ENCODE measurements at places on chromosomes 4 and X. TPM values are rescaled to one million over a fixed set of nuclear protein-coding genes. Genes with fewer than 3 reads are reported as not detected.

The IL15 gene
- total RNA-seq, result 6.4 TPM

The BMPR1B gene
- 3.3 TPM for total RNA-seq

The PCDH7 gene
- total RNA-seq, result 15.5 TPM

The UGDH gene
- total RNA-seq, result 104 TPM

The SASH3 gene
- total RNA-seq, result 17.1 TPM

The BEND4 gene
- 0.23 TPM for total RNA-seq

- H3K4me1 ChIP-seq, result peaks cover 1% of the 10 kb centered on the region
- no peak for DNase-seq
- H3K4me3 ChIP-seq, result no peak overlapping the region
- no peaks in the 10 kb centered on the region for H3K36me3 ChIP-seq
- peaks cover 66% of the 10 kb centered on the region for H3K27me3 ChIP-seq
- no peak overlapping the region for H3K27ac ChIP-seq
Measured at GRCh38 chr4:1002631-1003251, 8.7 kb upstream of the FGFRL1 start.

DNA sequence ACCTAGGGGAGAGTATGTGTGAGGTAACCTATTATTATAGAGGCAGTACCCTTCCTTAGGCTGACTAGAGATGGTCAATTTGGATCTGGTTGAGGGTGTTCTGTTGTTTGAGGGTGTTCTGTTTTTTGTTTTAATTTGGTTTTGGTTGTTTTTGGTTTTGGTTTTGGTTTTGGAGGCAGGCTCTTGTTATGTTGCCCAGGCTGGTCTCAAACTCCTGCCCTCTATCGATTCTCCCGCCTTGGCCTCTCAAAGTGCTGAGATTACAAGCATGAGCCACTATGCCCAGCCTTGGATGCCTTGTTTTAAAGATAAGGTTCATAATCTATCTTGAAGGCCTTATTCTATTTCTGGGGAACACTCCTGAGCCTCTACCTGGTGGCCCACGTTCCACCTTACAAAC is 912 bp downstream of the CXorf65 start:
- no peaks in the 10 kb centered on the region for H3K27me3 ChIP-seq
- H3K27ac ChIP-seq, result no peak overlapping the region
- DNase-seq, result no peak
- no peaks in the 10 kb centered on the region for H3K36me3 ChIP-seq
- peaks cover 3% of the 10 kb centered on the region for H3K4me1 ChIP-seq

DNA sequence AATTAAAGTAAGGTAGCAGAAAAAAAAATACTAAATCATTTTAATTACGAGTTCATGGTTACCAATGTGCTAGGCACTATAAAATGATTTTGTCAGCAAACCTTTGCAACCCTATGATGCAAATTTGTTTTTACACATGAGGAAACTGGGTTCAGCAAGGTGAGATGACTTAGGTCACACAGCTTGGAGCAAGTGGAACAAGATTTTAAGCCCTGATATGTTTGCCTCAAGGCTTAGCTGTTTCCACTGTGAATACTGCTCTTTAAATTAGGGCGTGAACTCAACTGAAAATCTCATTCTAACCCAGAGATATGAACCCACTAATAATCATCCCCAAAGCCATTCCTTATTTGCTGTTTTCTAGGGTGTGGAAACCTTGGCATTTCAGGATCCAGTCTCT is 86.3 kb downstream of the CEP44 start:
- no peak for DNase-seq
- H3K27me3 ChIP-seq, result no peaks in the 10 kb centered on the region
- H3K4me1 ChIP-seq, result no peaks in the 10 kb centered on the region
- H3K4me3 ChIP-seq, result no peak overlapping the region
- no peaks in the 10 kb centered on the region for H3K36me3 ChIP-seq
- H3K27ac ChIP-seq, result no peak overlapping the region

- peak overlapping the region; percentile 73 for H3K27ac ChIP-seq
- H3K4me1 ChIP-seq, result peaks cover 18% of the 10 kb centered on the region
- no peaks in the 10 kb centered on the region for H3K27me3 ChIP-seq
- no peak for DNase-seq
- no peaks in the 10 kb centered on the region for H3K36me3 ChIP-seq
Measured at GRCh38 chr4:151408380-151408629, 671 bp upstream of the FHIP1A start.

- H3K4me3 ChIP-seq, result no peak overlapping the region
- H3K27me3 ChIP-seq, result peaks cover 3% of the 10 kb centered on the region
- no peaks in the 10 kb centered on the region for H3K4me1 ChIP-seq
- no peak overlapping the region for H3K27ac ChIP-seq
- H3K36me3 ChIP-seq, result no peaks in the 10 kb centered on the region
Measured at GRCh38 chr4:121943941-121944340, 7.9 kb downstream of the TRPC3 start.

DNA sequence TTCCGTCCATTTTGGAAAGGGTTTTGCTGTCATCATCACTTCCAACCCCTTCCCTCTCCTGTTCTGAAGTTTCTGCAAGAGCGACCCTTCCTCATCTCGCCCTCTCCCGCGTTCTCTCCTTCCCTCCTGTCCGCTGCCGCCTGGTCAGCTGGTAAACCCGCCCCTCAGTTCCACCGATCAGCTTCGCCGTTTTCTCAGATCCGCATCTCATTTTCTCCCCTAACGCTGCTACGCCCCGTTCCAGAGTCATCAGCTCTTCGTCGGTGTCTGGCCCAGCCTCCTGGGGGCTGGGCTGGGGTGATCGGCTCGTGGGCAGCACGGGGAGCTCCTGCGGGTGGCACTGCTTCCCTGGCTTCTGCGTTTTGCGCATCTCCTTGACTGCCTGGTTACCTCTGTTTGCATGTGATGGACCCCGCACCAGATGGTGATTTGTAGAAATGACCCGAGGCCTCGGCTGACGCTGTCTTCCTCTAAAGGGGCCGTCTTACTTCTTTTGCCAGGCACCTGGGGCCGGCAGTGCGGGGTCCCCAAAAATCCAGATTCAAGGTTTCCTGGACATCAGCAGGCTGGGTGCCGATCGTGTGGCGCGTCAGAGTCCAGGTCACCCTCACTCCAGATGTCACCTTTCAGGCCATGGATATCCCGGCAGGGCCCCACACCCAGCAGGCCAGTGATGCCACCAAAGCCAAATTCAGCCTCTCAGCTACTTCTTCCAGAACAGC is 13.4 kb downstream of the CTBP1 start:
- H3K36me3 ChIP-seq, result no peaks in the 10 kb centered on the region
- peak; percentile 66 for DNase-seq
- H3K27me3 ChIP-seq, result no peaks in the 10 kb centered on the region
- no peak overlapping the region for H3K4me3 ChIP-seq

DNA sequence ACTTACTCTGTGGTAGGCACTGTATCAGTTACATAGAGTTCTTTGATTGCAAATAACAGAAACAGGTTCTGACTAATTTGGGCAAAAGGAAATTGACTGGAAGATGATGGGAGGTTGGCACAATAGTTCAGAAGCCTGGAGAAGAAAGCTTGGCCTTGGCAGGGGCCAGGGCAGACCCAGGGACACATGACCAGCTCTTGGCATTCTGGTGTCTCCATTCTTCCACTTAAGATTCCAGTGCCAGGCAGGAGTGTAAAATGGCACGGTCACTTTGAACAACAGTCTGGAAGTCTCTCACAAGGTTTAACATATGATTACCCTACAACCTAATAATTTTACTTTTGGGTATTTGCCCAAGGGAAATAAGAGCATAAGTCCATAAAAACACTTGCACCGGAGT is 175.9 kb downstream of the BCOR start:
- no peak overlapping the region for H3K4me3 ChIP-seq
- H3K27ac ChIP-seq, result no peak overlapping the region
- no peaks in the 10 kb centered on the region for H3K4me1 ChIP-seq

DNA sequence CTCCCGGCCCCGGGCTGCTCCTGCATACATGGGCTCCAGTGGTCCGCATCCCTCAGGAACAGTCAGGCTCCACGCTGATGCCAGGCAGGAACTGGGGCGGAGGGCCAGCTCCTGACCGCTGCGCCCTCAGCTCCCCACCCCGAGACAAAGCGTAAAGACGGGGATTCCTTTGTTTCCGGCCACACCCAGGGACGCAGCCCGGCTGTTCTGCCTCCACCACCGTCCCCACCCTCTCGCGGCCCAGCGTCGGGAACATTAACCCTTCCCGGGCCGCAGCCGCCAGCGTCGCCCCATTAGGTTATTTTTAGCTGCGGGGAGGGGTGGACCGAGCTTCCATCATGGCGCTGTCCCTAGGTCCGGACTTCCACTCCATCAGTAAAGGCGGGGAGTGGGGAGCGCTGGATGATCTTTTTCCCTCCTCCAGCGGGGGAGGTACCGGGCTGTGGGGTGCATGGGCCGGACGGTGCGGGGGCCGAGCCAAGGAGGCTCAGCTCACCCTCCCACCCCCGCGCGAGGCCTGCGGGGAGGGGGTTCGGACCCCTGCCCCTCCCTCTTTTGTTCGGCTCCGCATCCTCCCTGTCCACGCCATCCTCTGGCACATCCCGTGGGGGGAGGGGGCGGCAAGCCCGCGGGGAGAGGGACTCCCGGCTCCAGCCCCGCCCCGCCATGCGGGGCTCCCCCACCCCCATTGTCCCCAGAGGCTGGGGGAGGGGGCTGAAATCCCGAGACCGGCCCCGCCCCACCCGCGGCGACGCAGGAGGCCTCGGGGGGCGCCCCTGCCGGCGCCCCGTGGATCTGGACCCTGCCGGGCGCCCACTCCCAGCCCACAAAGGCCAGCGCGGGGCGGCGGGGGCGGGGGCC is 5.3 kb downstream of the CRMP1 start:
- no peaks in the 10 kb centered on the region for H3K4me1 ChIP-seq
- H3K27me3 ChIP-seq, result peaks cover 88% of the 10 kb centered on the region
- peak overlapping the region; percentile 17 for H3K4me3 ChIP-seq
- H3K27ac ChIP-seq, result no peak overlapping the region
- no peaks in the 10 kb centered on the region for H3K36me3 ChIP-seq
- no peak for DNase-seq

DNA sequence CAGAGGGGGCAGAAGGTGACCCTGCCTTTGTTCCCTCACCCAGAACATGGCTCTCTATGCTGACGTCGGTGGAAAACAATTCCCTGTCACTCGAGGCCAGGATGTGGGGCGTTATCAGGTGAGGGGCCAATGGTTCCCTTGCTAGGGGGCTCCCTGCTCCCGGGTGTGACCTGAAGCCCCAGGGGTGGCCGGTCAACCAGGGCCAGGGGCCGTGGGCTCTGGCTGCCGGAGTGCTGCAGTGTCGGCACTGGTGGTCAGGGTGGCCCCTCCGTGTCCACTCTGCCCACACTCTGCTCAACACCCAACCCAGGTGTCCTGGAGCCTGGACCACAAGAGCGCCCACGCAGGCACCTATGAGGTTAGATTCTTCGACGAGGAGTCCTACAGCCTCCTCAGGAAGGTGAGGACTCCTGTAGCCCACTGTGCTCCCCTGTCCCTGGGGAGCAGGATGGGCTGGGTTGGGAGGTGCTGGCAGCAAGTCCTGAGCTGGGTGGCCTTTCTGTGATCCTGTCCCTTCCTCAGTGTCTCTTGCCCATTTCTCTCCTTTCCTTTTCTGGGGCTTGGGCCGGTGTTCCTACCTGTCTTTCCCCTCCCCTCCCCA is 3.0 kb downstream of the SSR4 start:
- no peak overlapping the region for H3K27ac ChIP-seq
- DNase-seq, result no peak
- no peak overlapping the region for H3K4me3 ChIP-seq

GRCh38 chr4:7645956-7646355 is 211.2 kb upstream of the PSAPL1 start:
- no peaks in the 10 kb centered on the region for H3K36me3 ChIP-seq
- no peak overlapping the region for H3K27ac ChIP-seq
- H3K4me3 ChIP-seq, result peak overlapping the region; percentile 2
- H3K4me1 ChIP-seq, result no peaks in the 10 kb centered on the region
- DNase-seq, result no peak
- peaks cover 12% of the 10 kb centered on the region for H3K27me3 ChIP-seq

DNA sequence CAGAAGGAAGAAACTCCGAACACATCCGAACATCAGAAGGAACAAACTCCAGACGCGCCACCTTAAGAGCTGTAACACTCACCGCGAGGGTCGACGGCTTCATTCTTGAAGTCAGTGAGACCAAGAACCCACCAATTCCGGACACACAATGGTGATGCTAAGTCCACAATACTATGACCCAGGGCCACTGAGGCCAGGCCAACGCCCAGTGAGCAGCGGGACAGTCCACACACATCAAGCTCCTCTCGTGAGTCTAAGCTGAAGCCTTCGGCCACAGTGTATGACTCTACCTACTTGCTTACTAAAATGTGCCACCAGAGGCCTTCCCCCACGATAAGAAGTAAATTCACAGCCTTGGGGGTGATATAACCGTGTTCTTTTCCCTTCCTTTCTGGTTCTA is 10.2 kb upstream of the CDKN2AIP start:
- no peaks in the 10 kb centered on the region for H3K4me1 ChIP-seq
- no peak for DNase-seq
- H3K4me3 ChIP-seq, result no peak overlapping the region
- H3K27me3 ChIP-seq, result no peaks in the 10 kb centered on the region

GRCh38 chrX:2577844-2578466 is 77.2 kb upstream of the DHRSX start:
- no peak for DNase-seq
- H3K36me3 ChIP-seq, result no peaks in the 10 kb centered on the region
- no peak overlapping the region for H3K27ac ChIP-seq
- H3K27me3 ChIP-seq, result peaks cover 8% of the 10 kb centered on the region
- H3K4me1 ChIP-seq, result no peaks in the 10 kb centered on the region

- no peak for DNase-seq
- H3K4me1 ChIP-seq, result peaks cover 18% of the 10 kb centered on the region
- H3K27me3 ChIP-seq, result peaks cover 10% of the 10 kb centered on the region
- H3K4me3 ChIP-seq, result peak overlapping the region; percentile 84
- peak overlapping the region; percentile 92 for H3K27ac ChIP-seq
Measured at GRCh38 chr4:169268951-169269760, 1.6 kb downstream of the SH3RF1 start.

DNA sequence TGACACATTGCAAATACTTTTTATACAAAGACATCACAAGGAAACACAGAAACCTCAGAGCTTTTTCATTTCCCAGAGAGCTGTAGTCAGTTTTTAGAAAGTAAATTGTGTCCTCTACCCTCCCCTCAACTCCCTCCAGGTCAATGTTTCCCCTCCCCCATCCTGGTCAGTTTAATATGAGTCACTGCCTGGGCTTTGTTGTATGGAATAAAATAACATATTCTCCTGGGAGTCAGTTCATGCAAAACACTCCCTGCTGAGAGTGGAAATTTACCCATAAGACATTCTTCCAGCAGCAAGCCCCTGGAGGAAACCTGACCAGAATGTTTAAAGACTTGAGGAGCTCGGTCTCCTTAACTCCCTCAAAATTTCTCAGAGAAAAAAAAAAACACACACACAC is 270.1 kb upstream of the LDB2 start:
- DNase-seq, result no peak
- H3K4me3 ChIP-seq, result no peak overlapping the region
- H3K27ac ChIP-seq, result no peak overlapping the region
- H3K36me3 ChIP-seq, result no peaks in the 10 kb centered on the region
- no peaks in the 10 kb centered on the region for H3K4me1 ChIP-seq
